ENCODE measurements at places on chromosomes 16 and 17.
A peak's percentile ranks its signal among the peaks of the same experiment; 100 is the strongest.

GRCh38 chr17:38469875-38470274 is 41.6 kb downstream of the ARHGAP23 start:
- no peak for DNase-seq

DNA sequence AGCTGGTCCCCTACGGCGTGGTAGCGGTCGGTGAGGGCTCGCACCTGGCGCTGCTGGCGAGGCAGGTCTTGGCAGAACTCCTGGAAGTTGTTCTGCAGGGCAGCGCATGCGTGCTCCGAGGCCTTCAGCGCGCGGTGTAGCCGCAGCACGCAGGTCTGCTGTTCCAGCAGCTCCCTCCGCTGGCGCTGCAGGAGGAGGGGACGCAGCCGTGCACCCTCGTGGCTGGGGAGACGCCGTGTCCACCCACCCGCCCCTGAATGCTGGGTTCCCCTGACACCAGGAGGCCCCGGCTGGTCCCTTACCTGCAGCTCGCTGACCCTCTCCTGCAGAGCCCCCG is 12.2 kb downstream of the EVPL start:
- no peak for DNase-seq

DNA sequence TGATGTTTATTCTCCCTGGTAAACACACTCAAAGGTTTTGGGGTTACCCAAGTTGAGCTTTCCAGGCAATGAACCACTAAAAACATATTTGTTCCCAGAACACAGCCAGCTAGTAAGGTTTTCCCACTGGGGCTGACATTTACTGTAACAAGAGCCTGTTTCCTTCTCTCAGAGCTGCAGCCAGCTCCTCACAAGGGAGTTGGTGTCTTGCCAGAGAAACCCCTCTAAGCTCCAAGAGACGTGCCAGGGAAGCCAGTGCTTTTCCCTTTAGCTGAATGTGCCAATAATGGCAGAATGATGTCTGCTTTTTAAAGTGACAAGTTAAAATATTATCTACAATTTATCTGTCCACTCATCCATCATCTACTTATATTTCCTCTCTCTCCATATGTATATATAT is 170.8 kb upstream of the RBFOX1 start:
- no peak for DNase-seq

- no peak for DNase-seq
These were observed 19.6 kb upstream of the P2RX1 start for GRCh38 chr17:3935825-3936355.

DNA sequence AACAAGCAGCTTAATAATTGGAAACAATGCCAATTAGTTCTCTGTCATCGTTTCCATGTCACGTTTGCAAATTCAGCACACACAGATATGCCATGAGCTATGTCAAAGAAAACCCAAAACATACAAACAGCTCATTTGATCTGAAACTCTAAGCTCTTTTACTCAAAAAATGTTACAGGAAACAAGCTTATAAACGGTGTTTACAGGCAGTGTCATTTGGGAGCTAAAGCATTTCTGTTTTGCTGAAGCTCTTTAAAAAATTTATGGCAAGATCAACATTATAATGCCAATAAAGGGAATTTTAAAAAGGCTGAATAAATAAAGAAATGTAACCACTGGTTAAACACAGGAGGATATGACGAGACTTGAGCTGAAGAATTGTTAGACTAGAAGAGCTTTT is 94.0 kb upstream of the HS3ST2 start:
- no peak for DNase-seq

DNA sequence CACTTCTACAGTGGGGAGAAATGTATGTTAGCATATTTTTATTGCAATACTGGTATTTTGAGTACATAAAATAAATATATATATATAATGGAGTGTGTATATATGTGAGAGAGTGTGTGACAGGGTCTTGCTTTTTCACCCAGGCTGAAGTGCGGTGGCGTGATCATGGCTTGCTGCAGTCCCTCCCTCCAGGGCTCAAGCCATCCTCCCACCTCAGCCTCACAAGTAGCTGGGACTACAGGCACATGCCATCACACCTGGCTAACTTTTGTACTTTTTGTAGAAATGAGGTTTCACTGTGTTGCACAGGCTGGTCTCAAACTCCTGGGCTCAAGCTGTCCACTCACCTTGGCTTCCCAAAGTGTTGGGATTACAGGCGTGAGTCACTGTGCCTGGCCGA is 4.1 kb downstream of the CYLD start:
- no peak for DNase-seq

DNA sequence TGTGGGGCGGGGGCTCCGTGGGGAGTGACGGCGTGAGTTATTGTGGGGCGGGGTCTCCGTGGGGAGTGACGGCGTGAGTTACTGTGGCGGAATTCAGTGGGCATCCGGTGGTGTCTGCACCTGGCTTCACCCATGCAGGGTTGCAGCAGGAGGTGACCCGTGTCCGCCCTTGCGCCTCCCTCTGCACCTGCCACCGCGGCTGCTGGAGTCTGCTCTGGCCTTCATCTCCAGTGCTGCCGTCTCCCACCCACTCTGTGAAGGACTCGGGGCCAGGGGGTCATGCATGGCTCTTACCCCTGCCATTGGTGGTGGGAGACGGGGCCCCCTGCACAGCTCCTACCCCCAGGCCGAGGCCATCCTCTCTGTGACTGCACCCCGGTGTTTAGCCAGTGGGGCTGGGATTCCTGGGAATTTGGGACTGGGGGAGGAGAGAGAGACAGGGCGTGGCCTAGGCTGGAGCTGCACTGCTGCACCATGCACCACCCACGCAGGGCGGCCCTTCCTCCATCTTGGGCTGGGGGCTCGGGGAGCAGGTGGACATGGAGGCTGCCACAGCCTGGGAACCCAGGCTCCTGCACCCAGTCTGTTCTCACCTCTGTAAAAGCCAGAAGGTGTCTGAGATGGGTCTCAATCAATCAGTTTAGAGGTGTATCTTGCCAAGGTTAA is 1.3 kb upstream of the PABPN1L start:
- no peak for DNase-seq

DNA sequence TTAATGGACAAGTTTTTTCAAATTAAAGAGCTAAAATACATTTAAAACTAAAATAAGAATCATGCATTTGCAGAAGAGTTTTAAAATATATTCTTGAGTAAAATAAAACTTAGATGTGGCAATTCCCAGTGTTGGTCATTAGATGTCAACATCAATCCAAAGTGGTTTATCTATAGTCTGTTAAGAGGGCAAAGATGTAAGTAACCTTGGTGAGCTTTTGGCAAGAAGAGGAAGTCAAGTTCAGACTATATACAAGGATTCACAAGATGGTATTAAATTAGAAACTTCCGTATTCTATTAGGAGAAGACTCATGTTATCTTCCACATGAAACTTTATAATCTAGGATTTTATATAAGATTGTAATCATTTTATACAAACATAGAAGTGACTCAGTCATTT is 73.1 kb downstream of the CEP95 start:
- peak; percentile 53 for DNase-seq

- DNase-seq: no peak
These were observed 8.3 kb downstream of the CCR7 start for GRCh38 chr17:40556884-40557414.

DNA sequence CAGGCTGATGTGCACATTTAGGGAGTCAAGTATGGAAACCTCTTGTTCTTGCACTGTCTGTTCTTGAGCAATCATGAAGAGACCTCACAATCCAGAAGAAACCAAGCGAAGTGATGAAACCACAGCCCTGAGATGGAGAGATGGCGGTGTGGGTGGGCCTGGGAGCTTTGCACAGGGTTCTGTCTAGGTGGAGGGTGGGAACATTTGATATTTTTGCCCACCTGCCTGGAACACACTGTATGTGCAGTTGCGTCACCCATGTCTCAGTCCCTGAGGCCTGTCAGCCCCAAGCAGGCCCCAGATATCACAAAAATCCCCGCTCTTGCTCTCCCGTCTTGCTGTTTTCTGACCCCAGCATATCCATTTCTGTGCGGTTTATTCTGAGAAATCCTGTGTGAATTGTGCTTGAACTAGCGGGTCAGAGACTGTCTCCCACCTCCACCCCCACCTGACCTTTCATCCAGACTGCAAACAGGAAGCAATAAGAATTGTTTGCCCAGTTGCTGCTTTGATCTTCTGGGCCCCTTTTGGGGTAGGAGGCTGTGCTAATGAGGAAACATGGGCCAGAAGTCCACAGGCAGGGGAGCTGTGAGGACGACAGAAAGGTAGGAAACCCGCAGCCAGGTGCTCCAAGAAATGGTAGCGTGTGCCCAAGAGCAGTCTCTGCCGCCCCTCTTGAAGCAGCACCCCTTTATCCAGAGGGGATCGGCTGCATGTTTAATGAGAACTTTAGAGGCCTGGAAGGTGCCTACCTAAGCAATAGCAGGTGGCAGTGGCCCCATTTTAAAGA is 183.8 kb downstream of the CCDC182 start:
- no peak for DNase-seq

DNA sequence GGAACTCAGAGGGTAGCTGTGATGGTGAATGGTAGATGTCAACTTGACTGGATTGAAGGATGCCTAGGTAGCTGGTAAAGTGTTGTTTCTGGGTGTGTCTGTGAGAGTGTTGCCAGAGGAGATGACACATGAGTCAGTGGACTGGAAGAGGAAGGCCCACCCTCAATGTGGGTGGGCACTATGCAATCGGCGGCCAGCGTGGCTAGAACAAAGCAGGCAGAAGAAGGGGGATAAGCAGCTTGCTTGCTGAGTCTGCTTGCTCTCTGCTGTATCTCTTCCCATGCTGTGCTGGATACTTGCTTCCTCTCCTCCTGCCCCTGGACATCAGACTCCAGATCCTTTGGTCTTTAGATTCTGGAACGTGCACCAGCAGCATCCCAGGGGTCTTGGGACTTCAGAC is 128.1 kb downstream of the AIPL1 start:
- DNase-seq: no peak

DNA sequence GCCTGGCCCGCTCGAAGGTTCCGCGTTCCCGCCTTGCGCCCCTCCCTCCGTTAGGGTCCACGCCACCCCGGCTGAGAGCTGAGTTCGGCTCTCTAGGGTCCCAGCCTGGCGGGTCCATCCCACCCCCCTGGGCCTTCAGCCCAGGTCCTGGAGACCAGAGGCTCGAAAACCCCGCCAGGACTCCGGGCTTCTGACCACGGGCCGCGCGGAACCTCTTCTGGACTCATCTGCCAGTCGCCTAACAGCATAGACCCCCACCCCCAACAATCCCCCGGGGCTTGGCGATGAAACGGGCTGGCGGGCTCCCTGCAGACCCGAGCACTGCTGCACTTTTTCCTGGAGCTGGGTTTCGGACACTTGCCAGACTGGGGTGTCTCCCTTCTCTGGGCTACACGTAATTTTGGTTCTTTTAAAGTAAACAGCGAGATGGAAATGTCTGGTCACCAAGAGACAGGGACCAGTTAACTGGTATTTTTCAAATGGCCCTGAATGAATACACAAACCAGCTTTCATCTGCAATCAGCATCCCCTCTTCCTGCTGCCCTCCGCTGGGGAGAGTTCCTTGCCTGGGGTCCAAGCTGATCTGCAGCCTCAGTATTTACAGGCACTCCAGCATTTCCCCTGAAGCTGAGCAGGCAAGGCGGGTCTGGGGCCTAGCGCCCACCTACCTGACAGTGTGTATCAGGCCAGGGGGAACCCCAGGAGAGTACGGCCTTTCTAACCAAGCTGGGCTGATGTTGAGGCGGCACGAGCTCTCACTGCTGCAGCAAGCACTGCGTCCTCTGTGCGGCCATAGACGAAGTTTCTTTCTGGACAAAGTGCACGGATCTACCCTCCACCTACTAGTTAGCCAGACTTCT is 639 bp upstream of the TRIM65 start:
- DNase-seq: no peak
